ENCODE measurements at places on chromosomes 1 and 21.
A peak's percentile ranks its signal among the peaks of the same experiment; 100 is the strongest.

GRCh38 chr1:44854970-44855369, 11.9 kb upstream of the PTCH2 start:
- no peak for DNase-seq

- DNase-seq: no peak
Observed at GRCh38 chr1:246776923-246777322, 52.7 kb downstream of the SCCPDH start.

- no peak for DNase-seq
Observed at GRCh38 chr1:26278724-26279455, 996 bp upstream of the SH3BGRL3 start.

- no peak for DNase-seq
Observed at GRCh38 chr1:51799372-51799771, 79.2 kb downstream of the NRDC start.

DNA sequence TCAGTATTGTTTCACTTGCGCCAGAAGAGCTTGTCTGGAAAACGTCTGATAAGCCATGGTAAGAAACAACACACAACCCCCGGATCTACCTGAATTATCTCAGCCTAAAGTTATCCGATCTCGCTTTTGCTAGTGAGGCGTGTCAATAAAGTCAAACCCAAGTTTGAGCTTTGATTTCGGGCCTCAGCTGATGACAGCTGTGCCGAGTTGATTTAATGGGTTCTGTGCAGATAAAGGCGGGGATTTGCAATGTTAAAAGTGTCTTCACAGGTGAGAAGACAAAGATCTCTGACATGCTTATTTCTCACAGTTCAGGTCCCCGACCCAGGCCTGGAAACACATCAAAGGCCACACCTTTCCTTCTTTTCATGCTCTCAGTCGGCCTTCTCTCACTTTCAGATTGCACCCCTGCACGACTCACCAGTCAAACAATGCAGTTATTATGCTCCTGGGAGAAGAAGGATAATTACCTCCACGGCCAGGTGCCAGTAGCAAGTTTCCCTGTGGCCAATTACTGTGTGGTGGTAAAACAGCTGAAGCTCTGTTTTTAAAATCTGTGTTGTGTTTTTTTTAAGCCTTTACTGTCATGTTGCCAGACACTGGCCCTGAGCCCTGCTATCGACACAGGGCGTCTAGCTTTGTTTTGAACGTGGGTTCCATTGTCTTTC, 245.3 kb upstream of the RUNX1 start:
- no peak for DNase-seq

DNA sequence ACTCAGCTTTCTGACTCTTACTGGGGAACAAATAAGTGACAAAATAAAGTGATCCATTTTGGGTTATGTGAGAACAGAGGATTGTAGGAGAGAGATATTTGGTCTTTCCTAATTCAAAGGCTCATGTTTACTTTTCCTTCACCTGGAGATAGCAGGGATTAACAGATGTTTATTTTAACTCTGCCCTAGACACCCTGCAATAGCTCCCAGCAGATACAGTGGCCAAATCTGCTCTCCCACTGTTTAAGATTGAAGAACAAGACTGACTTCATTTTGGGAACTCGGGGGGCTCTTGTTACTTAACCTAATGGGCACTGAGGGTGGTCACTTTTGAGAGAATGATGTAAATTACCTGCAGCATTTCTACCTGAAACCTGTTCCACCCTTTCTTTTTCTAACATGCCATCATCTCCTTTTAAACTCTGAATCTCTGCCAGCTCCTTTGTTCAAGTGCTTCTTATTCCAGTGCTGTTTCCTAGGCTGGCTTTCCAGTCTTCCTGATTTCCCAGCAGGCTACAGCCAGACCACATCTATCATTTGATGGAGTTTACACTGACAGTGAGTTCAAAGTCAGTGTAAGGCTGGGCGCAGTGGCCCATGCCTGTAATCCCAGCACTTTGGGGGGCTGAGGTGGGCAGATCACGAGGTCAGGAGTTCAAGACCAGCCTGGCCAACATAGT, 90.0 kb downstream of the SELENOF start:
- DNase-seq: no peak

DNA sequence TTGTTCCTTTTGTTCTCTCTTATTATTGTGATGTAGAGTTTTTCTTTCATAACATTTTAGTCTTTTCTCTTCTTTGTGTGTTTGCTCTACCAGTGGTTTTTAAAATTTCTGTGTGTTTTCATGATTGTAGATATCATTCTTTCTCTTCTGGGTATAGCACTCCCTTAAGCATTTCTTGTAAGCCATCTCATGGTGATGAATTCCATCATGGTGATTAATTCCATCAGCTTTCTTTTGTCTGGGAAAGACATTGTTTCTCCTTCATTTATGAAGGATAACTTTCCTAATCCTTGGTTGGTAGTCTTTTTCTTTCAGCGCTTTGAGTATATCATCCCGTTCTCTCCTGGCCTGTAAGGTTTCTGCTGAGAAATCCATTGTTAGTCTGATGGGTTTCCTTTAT, 22.7 kb downstream of the CD55 start:
- no peak for DNase-seq

GRCh38 chr1:156106624-156107488, 7.7 kb upstream of the LMNA start:
- DNase-seq: no peak

- DNase-seq: no peak
Observed at GRCh38 chr1:79472067-79472656, 465.6 kb upstream of the ADGRL4 start.

DNA sequence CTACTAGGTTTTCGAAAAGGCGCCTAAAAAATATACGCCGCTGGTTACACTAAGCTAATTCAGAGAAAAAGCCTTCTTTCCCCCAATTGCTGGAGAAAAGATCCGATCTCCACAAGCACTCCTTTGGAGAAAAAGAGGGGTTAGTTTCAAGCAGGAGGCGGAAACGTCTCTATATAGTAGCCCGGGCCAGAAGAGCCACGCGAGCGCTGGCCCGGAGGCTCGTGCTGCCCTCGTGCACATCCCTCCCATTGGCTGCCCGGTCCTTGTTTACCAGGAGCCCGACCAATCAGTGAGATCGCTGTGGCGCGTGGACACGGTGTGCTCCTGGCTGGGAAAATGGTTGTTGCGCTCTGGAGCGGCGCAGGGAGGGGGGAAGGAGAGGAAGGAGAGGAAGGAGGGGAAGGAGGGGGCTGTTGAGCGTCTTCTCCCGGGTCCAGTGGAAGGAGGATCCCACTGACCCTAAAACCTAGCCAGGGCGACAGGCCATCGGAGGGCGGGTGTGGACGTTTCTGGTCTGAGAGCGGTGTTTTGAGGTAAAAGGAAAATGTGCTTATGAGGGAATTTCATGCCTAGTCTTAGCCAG, at the start of gene TXNIP:
Gene TXNIP, minus strand, starts transcription at position 147 of the 583 bp plus-strand sequence. CDS start 313 bp downstream, outside the sequence.
- peak; percentile 86 for DNase-seq

GRCh38 chr1:93588206-93588605, 93.4 kb downstream of the BCAR3 start:
- no peak for DNase-seq

GRCh38 chr1:94883691-94884090, 43.2 kb downstream of the CNN3 start:
- DNase-seq: no peak

GRCh38 chr1:24302209-24302611, 16.9 kb upstream of the GRHL3 start:
- no peak for DNase-seq

GRCh38 chr1:162133566-162133965, 64.1 kb downstream of the NOS1AP start:
- DNase-seq: no peak

DNA sequence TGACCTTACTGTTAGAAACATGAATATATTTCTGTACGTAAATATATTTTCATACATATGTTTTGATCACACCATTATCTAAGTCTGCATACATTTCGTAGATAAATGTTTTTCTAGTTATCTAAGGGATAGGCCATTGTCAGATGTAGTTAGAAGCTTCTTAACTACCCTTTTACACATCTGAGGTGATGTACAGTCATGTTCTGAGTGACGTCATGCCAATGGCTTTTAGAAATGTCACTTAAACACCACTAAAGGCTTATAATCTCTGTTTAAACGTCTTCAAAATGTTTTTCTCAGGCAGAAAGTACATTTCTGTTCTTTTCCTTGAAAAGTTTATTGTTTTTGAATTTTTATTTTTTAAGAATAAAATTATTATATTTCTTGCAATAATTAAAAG, 781.9 kb downstream of the MRPL39 start:
- DNase-seq: no peak

- no peak for DNase-seq
Observed at GRCh38 chr1:37631036-37631435, 3.7 kb downstream of the RSPO1 start.

GRCh38 chr1:88731475-88732269, 47.6 kb downstream of the PKN2 start:
- no peak for DNase-seq

GRCh38 chr1:34155860-34156259, 9.2 kb downstream of the CSMD2 start:
- no peak for DNase-seq

DNA sequence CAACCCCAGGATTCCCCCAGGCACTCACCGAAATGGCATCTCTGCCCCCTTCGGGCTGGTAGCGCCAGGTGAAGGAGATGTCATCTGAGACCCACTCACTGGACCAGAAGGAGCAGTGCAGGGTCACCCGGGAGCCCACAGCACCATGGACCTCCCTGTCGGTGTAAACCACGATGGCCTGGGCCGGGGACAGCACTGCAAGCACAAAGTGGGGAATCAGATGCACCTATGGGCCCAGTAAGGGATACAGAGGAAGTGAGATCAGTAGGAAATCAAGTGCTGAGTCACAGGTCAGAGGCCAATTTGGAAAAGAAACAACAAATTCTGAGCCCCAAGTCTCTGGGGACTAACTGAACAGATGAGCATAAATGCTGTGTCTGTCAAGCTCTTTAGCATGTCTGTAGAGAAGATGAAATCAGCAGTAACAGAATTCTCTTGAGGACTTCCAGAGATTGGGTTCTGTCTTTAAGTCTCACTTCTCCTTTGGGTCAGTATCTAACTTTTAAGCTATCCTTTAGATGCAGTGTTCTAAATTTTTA, 2.5 kb downstream of the MPZ start:
- DNase-seq: no peak

DNA sequence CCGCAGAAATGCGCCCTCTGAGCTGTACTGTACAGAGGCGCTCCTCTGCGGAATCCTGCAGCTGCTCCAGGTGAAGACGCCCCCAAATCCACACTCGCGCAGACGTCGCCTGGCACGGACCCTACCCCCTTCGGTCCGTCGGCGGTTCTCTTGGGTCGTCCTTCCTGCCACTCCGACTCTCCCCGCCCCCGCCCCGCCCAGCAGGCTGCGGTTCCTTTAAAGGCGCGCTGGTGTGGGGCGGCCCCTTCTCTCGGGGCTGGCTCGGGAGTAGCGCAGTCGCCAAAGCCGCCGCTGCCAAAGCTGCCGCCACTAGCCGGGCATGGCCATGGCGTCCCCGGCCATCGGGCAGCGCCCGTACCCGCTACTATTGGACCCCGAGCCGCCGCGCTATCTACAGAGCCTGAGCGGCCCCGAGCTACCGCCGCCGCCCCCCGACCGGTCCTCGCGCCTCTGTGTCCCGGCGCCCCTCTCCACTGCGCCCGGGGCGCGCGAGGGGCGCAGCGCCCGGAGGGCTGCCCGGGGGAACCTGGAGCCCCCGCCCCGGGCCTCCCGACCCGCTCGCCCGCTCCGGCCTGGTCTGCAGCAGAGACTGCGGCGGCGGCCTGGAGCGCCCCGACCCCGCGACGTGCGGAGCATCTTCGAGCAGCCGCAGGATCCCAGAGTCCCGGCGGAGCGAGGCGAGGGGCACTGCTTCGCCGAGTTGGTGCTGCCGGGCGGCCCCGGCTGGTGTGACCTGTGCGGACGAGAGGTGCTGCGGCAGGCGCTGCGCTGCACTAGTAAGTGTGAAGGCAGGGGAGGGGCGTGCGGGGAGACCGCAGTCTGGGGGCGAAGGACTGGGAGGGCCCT, at the start of gene RASSF5:
Gene RASSF5, plus strand, starts transcription at position 248 of the 846 bp plus-strand sequence. Its CDS starts 72 bp downstream, at position 320.
- peak; percentile 64 for DNase-seq

DNA sequence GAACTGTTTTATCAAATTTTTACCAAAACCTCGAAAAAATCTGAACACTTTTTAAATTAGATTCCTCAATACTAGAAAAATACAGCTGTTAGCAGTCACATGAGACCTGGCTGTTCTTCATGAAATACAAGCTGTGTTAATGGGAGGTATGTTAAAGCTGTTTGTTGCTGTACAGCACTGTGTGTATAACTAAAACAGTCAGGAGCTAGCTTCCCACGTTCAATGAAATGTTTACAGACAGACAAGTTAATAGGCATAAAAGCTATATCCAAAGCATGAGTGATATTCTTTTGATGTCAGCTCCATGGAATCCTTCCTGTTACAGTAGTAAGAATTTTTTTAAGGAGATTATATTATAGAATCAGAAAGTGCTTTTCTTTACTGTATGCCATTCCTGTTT, 223.2 kb upstream of the FOXD3 start:
- no peak for DNase-seq

- no peak for DNase-seq
Observed at GRCh38 chr1:58983162-58983561, 199.3 kb upstream of the JUN start.

DNA sequence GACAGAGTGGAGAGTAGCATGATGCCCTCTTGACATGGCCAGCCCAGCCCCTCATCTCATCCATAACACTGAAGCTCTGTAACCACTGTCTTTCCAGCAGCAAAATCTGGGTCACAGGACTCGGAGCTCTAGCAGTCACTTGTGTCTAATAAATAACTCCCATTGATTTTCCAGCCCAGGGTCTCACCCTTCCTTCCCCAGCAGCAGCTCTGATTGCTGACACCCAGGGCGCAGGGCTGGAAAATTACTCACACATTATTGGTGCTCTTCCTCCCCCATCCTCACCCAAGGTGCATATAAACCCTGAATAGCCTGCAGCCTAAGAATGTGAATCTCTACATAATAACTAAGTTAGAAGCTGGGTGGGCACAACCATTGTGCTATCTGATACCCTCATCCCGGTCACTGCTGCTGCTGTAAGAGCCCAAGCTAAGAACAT, 21.1 kb upstream of the OR10J5 start:
- no peak for DNase-seq

GRCh38 chr21:38733972-38734546, 71.7 kb upstream of the ETS2 start:
- DNase-seq: peak; percentile 46

- DNase-seq: no peak
Observed at GRCh38 chr1:173301507-173301906, 94.4 kb upstream of the TNFSF4 start.
